ENCODE measurements at places on chromosomes 4 and X.
A peak's percentile ranks its signal among the peaks of the same experiment; 100 is the strongest.

DNA sequence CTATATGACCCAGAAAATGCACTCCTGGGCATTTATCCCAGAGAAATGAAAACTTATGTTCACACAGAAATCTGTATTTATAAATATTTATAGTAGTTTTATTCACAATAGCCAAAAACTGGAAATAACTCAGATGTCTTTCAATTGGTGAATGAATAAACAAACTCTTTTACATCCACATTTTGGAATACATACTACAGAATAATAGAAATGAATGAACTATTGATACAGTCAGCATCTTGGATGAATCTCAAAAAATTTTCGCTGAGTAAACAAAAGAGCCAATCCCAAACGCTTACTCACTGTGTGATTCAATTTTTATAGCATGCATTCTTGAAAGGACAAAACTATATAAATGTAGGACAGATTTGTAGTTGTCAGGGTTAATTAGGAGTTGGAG is 75.1 kb upstream of the HTR2C start:
- no peak for DNase-seq

GRCh38 chrX:6307156-6307555 is 78.5 kb upstream of the NLGN4X start:
- DNase-seq = peak; percentile 88

DNA sequence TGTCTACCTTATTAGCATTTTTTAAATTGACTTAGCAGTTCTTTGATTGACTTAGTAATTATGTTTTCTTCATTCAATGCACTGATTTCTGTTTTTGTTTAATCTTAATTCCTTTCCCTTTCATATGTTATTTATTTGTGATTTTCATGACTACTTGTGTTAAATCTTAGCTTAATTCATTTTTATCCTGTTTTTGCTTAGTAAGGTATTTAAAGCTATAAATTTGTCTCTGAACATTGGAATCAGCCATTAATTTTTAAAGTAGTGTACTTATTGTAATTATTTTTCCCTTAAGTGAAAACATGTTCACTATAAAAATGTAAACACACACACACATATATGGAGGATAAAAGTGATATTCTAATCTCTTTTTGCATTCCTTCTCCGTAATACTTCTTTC is 109.1 kb upstream of the DIPK2B start:
- no peak for DNase-seq

DNA sequence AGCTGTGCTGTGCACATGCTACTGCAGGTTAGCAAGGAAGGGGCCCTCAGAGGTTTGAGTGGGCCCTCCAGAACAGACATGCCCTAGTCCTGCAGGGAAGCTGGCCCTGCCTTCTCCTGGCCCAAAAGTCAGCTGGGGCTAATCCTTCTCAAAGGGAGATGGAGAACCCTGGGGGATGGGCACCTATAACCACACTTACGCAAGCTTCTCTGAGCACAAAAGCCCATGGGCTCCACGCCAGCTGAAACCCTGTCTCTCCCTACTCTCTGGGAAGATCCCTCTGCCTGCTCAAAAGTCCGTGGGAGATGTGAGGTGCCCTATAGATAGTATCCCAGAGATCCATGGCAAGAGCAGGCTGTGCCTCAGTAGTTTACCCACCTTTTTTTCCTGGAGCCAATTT is 58.9 kb upstream of the DKK2 start:
- no peak for DNase-seq

GRCh38 chr4:53716471-53717063 is 125.3 kb upstream of the LNX1 start:
- no peak for DNase-seq

DNA sequence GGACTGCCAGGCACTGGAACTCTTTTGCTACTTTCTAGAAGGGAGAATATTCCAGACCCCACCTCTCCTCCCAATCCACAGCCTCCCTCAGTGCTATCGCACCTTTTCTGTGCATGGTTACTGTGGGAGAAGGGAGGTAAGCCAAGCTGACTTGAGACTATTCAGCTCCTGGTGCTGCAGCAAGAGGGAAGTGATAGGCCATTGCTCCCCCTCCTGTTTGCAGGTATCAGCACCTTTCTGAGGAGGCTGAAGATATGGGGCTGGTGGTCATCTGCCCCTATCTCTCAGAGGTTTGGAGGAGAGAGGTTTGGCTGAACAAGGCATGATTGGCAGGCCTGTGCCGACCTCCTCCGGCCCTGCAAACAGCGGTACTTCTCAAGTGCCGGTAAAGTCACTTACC is 103.3 kb upstream of the GATB start:
- no peak for DNase-seq

GRCh38 chr4:76896614-76897535 is 1.1 kb downstream of the SOWAHB start:
- peak; percentile 20 for DNase-seq

GRCh38 chrX:124504111-124504983 is 158.0 kb downstream of the SH2D1A start:
- DNase-seq = no peak

DNA sequence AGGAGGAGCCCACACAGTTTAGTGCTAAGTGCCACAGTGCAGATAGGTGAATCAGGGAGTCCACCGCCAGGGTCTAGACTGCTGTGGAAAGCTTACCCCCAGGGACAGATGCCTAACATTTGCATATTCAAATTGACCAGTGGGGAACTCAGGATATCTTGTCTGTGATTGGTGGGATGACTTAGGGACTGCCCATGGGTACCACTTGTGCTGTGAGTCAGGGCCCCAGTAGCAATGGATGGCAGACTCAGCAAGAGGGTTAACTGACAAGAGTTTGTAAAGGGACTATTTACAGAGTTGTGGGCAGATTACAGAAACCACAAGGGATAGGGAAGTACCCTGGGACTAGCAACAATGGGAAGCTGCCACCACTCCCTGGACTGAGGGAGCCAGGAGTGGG is 282.1 kb downstream of the BCOR start:
- peak; percentile 77 for DNase-seq

GRCh38 chr4:145554691-145555090 is 64.5 kb upstream of the MMAA start:
- DNase-seq = no peak

Data from NCI-H82 (cell line).